Cerebellum (tissue), 4 donors: ENCODE measurements at places on chromosomes 11 and 22.

- no peak for DNase-seq
Observed at GRCh38 chr11:92225125-92225567, 528 bp downstream of the FAT3 start.

DNA sequence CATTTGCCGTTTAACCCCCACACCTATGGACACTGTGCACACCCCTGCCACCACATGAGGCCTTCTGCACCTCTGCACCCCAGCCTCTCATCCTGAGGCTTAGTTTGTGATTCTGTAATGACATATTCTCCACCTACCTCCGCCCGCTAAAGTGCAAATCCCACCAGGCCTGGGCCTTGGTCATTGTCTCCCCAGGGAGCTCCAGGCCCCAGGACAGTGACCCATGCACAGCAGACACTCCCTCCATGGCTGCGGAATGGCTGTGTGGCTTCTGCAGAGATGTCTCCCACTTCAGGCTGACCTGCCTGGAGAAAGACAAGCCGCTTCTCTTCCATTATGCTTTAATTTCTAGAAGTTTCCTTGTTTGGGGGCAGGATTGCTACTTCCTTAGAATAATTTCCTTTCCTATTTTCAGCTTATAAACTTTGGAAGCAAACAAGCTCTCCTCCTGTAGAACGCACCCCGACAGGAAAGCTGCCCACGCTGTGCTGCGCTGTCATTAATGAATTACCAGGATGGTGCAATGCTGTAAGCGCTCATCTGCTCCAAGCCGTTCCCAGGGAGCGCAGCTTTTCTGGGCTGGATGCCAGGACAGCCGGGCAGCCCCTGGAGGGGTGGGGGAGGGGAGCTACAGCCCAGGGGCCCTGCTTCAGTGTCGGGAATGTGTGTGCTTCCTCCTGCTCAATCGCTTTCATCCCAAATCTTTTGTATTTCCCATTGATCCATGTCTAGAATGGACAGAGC is 618.0 kb downstream of the BRD1 start:
- no peak for DNase-seq

DNA sequence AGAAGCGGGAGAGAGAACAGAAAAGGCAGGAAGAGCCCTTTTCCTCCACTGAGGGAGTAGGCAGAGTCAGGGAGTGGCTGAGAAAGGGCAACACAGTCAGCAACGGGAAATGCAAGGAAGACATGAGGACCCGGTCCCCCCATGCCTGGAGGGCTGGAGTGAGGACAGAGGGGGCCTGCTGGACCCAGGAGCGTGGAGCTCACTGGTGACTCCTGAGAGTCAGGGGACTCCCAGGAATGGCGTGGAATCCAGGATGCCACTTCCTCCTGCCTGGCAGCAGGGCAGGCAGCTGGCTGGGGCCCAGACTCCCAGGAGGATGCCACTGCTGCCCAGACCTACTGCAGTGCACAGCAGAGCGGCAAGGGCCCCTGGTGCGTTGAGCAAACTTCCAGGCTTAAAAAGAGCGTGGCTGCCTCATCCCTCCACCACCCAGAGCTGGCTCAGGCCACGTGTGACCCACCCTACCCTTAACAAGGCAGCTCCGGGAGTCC is 11.3 kb downstream of the C11orf21 start:
- no peak for DNase-seq

- DNase-seq, result no peak
Observed at GRCh38 chr11:34339149-34340064, 18.4 kb downstream of the ABTB2 start.

GRCh38 chr22:30178181-30179126 is 68.1 kb downstream of the LIF start:
- DNase-seq, result no peak

GRCh38 chr11:24453129-24453718 is 43.6 kb upstream of the LUZP2 start:
- DNase-seq, result no peak

GRCh38 chr11:2301631-2302305 is at the start of the genes C11orf21 and TSPAN32:
Gene C11orf21, minus strand, starts transcription at chr11:2301918. Its CDS starts 110 bp downstream, at chr11:2301808.
Gene TSPAN32, plus strand, starts transcription at chr11:2302013. Its CDS starts 137 bp downstream, at chr11:2302150.
- DNase-seq, result no peak

DNA sequence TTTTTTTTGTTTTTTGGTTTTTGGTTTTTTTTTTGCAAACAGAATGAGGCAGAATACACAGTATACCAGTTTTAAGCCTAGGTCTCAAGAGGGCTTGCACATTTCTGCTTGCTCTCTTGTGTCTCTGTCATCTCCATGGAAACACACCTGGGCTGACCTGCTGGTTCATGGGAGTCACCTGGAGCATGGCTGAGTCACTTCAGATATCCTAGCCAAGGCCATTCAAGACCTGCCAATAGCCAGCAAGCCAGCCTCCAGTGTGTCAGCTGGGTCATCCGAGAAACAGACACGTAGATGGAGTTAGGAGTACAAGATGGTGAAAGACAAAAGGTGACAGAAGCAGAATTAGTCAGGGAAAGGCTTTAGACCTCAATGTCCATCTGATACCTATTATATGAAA is 124.2 kb upstream of the SEZ6L start:
- no peak for DNase-seq

DNA sequence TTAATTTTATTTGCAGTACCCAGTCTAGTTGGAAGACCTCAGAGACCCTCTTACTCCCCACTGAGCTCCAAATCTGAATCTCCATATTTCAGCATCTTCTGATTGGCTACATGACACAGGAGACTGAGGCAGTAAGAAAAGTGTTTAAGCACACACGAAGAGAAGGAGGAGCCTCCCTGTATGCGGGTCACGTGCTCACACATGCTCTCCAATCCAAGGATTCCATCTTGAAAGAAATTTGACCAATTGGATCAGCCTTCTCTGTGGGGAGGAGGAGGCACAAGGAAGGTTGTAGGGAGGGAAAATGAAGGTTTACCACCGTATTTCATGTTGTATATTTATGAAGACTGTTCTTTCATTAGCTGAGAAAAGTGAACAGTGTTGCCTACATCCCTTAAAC is 1.2 kb downstream of the OR6T1 start:
- DNase-seq, result no peak

GRCh38 chr11:41996533-41996932 is 537.1 kb upstream of the LRRC4C start:
- DNase-seq, result no peak

DNA sequence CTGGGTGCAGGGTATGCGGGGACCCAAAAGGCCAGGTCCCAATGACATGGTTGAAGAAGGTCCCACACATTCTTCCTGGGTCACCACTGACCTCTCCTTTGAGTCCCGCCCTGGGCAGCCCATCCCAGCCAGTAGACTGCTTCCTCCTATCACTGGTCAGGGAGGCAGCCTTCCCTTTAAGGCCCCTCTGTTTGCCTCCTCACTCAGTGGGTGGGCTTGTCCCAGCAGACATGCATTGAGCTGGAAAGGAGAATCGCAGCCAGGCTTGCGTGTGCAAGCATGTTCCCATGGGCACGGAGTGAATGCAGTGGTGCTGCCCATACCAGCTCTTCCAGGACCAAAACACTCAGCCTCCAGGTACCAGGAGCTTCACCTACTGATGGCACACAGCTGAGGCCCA is 162.4 kb upstream of the SYT13 start:
- DNase-seq, result no peak

DNA sequence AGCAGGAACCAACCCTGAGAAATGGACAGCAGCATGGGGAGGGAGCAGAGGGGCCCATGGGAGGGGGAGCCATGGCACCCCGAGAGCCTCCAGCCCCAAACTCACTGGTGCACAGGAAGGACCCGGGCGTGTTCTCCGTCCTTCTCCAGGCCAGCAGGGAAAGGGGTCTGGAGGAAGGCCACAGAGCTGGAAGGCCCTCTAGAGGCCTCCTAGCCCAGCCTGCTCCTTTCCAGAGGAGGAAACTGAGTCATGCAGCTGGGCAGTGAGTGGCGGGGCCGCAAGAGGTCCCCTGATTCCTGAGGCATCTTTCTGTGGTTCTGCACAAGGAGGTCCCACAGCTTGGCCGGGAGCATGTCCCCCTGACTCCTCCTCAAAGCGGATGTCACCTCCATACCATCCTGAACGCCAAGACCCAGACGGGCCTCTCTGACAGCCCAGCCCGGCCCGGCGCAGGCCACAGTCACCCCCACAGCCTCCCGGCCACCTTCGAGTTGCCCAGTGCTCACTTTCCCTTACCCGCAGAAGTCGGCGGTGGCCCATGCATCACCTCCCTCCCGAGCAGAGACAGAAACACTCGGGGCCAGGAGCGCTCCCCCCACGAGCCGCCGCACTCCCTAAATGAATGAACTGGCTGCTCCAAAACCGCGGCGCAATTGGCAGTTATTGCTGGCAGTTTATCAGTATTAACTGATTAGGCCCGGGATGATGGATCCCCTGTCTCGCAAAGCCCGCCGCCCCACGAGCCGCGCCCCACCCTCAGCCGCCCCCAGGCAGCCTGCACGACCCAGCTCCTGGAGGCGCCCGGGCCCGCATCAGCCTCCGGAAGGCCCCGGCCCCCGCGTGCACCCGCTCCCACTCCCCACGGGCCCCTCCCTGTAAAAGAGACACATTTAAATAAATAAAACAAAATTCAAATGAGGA is 272.5 kb downstream of the BUD13 start:
- no peak for DNase-seq

DNA sequence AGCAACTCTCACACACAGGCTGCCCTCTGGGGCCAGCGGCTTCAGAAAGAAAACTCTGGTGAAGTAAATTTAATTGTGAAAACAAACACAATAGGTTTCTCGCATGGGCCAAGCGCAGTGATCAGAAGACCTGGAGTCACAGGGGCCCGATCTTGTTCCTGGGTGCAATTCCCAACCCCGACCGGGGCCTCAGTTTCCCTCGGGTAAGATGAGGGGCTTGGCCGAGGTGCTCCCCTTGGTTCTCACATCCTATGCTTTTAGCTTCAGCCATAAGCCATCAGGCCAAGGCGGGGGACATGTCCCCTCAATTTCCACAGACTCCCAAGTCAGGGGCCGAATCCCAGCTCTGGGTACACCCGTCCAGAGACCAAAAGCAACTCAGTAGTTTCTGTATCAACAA is 11.5 kb downstream of the PHF21B start:
- no peak for DNase-seq

- DNase-seq, result no peak
Observed at GRCh38 chr11:19670030-19670791, 42.4 kb upstream of the NAV2 start.

- DNase-seq, result no peak
Observed at GRCh38 chr11:2519517-2519861, 74.7 kb downstream of the KCNQ1 start.

GRCh38 chr11:66697988-66698387 is 20.3 kb upstream of the RBM4B start:
- DNase-seq, result no peak
